ENCODE measurements at places on chromosomes 5 and 9. TPM values are rescaled to one million over a fixed set of nuclear protein-coding genes. Genes with fewer than 3 reads are reported as not detected.

TMEM232 gene
- total RNA-seq, result 24.1 TPM

TRAF1 gene
- total RNA-seq, result 5.0 TPM

TCF7 gene
- 1.6 TPM for total RNA-seq

COL27A1 gene
- total RNA-seq, result 2.5 TPM

FGF18 gene
- 0.63 TPM for total RNA-seq

NPM1 gene
- total RNA-seq, result 280 TPM

RABGAP1 gene
- 144 TPM for total RNA-seq

FAM169A gene
- total RNA-seq, result 58.2 TPM

AHRR gene
- total RNA-seq, result 2.8 TPM

PITX1 gene
- not detected for total RNA-seq

Measured in parietal lobe (tissue), 2 donors.